ENCODE measurements at places on chromosomes 12 and 14.

- no peak overlapping the region for H3K27ac ChIP-seq
- no peaks in the 10 kb centered on the region for H3K27me3 ChIP-seq
- H3K36me3 ChIP-seq: no peaks in the 10 kb centered on the region
- DNase-seq: no peak
These were observed 372.8 kb upstream of the PRICKLE1 start for GRCh38 chr12:42962384-42962783.

DNA sequence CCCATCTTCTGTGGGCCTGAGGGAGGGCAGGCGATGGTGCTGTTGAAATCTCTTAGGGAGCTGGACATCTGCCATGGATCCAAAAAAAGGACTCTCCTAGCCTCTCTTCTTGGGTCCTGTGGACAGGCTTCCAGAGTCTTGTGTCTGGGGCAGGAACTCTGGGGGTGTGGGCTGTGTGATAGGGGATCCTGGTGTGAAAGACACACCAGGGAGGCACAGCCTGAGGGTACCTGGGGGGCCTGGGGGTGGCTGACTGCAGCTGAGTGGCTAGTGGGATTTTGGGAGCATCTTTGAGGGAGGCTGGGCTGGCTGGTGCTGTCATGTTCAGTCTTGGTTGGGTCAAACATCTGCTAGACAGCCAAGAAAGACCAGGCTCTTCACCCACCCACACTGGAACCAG, 1.8 kb upstream of the KRT83 start:
- H3K4me1 ChIP-seq: no peaks in the 10 kb centered on the region
- DNase-seq: no peak
- H3K4me3 ChIP-seq: no peak overlapping the region
- no peaks in the 10 kb centered on the region for H3K36me3 ChIP-seq

DNA sequence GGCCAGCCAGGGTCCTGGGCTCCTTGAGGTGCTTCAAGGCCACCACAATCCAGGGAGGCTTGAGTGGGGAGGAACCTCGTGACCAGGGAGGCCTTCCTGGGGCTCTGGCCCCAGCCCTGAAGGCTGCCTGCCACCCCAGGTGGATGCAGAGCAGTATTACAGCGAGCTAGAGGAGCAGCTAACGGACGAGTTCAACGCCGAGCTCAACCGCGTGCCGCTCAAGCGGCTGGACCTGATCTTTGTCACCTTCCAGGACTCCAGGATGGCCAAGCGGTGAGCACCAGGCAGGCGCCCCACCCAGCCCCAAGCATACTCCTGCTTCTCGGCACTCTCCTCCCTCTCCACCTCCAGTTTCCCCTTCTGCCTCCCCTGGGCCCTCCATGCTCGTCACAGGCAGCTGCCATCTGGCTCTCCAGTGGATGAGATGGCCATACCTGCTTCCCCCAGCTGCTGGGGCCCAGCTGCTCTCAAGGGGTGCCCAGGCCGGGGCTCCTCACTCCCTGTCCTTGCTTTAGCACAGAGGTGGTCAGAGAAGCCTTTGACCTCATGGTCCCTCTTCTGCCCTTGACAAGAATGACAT, 30.6 kb downstream of the NGB start:
- H3K36me3 ChIP-seq: no peaks in the 10 kb centered on the region
- H3K4me1 ChIP-seq: no peaks in the 10 kb centered on the region
- no peak overlapping the region for H3K4me3 ChIP-seq
- no peaks in the 10 kb centered on the region for H3K27me3 ChIP-seq

GRCh38 chr12:69502345-69503081, 32.3 kb downstream of the FRS2 start:
- no peaks in the 10 kb centered on the region for H3K4me1 ChIP-seq
- H3K27me3 ChIP-seq: no peaks in the 10 kb centered on the region
- H3K36me3 ChIP-seq: no peaks in the 10 kb centered on the region
- no peak overlapping the region for H3K27ac ChIP-seq
- H3K4me3 ChIP-seq: no peak overlapping the region
- DNase-seq: no peak

DNA sequence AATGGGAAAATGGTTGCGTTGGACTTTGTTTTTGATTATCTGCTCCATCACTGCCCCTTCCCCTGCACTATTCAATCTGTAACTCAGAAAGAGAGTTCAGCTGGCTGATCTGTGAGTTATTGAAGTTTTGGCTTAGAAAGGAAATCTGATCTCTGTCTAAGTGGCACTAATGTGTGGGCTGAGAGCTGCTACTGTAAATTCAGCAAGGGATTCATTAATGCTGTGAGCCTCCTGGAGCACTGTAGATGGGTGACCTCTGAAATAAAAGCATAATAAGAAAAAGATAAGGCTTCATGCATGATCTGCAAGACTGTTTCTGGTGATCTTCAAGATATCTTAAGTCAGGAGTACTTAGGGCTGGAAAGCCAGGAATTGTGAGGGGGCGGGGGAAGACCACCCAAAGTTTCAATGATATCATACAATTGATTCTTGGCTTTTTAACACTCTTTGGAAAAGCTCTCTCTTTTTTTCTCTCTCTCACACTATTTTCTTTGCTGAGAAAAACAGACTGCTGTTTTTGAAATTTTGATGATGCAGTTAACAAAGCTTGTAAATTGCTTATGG, 101.1 kb downstream of the C12orf75 start:
- H3K4me1 ChIP-seq: no peaks in the 10 kb centered on the region
- DNase-seq: no peak
- H3K27ac ChIP-seq: no peak overlapping the region
- H3K27me3 ChIP-seq: no peaks in the 10 kb centered on the region

DNA sequence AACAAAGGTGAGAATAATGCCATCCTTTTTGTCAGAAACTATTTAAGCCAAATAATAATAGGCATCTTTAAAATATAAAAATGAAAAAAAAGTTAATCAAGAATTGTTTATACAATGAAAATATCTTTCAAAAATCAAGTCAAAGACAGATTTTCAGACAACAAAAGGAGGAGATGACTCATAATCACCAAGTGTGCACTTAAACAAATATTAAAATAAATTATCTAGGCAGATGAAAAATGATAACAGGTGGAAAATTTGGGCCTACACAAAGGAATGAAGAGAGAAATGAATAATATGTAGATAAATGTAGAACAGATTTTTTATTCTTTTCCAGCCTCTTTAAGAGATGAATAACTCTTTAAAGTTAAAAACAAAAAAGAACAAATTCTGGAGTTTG, 250.0 kb upstream of the PLEKHG7 start:
- H3K4me3 ChIP-seq: no peak overlapping the region
- no peaks in the 10 kb centered on the region for H3K36me3 ChIP-seq
- no peaks in the 10 kb centered on the region for H3K4me1 ChIP-seq
- DNase-seq: no peak

- no peak for DNase-seq
- H3K27ac ChIP-seq: no peak overlapping the region
- H3K36me3 ChIP-seq: no peaks in the 10 kb centered on the region
- H3K4me1 ChIP-seq: no peaks in the 10 kb centered on the region
These were observed 357.7 kb downstream of the ETNK1 start for GRCh38 chr12:22982635-22983034.

DNA sequence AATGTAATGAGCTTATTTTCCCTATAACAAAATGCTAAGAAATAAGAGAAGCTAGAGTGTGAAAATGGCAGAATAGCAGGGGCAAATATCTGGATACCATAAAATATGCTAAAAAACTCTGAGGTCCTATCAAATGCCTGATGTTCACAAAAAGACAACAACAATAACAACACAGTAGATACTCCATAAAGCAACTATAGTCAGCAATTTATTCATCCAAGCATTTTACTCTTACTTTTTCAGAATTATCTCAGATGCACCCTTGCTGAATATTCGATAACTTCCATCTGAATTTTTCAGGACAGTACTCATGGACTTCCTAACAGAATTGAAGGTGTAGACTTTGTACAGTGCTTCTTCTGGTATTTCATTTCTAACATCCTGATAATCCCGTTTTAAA, 88.9 kb downstream of the ATP2B1 start:
- no peaks in the 10 kb centered on the region for H3K27me3 ChIP-seq
- H3K36me3 ChIP-seq: peaks cover 7% of the 10 kb centered on the region
- no peak for DNase-seq

GRCh38 chr12:43277651-43278540, 274.1 kb downstream of the ADAMTS20 start:
- peak overlapping the region; percentile 63 for H3K27ac ChIP-seq
- peaks cover 3% of the 10 kb centered on the region for H3K4me1 ChIP-seq
- no peaks in the 10 kb centered on the region for H3K36me3 ChIP-seq
- no peaks in the 10 kb centered on the region for H3K27me3 ChIP-seq

GRCh38 chr14:37168721-37169120, 3.7 kb downstream of the SLC25A21 start:
- no peaks in the 10 kb centered on the region for H3K36me3 ChIP-seq
- peak; percentile 94 for DNase-seq
- H3K27me3 ChIP-seq: no peaks in the 10 kb centered on the region
- H3K4me1 ChIP-seq: no peaks in the 10 kb centered on the region

- no peak for DNase-seq
- no peaks in the 10 kb centered on the region for H3K4me1 ChIP-seq
- no peaks in the 10 kb centered on the region for H3K27me3 ChIP-seq
These were observed 14.9 kb upstream of the SCAF11 start for GRCh38 chr12:46005151-46005797.

- no peak overlapping the region for H3K4me3 ChIP-seq
- no peak overlapping the region for H3K27ac ChIP-seq
- H3K4me1 ChIP-seq: no peaks in the 10 kb centered on the region
- no peaks in the 10 kb centered on the region for H3K36me3 ChIP-seq
- no peaks in the 10 kb centered on the region for H3K27me3 ChIP-seq
These were observed 50.0 kb upstream of the GPATCH2L start for GRCh38 chr14:76101391-76102379.

DNA sequence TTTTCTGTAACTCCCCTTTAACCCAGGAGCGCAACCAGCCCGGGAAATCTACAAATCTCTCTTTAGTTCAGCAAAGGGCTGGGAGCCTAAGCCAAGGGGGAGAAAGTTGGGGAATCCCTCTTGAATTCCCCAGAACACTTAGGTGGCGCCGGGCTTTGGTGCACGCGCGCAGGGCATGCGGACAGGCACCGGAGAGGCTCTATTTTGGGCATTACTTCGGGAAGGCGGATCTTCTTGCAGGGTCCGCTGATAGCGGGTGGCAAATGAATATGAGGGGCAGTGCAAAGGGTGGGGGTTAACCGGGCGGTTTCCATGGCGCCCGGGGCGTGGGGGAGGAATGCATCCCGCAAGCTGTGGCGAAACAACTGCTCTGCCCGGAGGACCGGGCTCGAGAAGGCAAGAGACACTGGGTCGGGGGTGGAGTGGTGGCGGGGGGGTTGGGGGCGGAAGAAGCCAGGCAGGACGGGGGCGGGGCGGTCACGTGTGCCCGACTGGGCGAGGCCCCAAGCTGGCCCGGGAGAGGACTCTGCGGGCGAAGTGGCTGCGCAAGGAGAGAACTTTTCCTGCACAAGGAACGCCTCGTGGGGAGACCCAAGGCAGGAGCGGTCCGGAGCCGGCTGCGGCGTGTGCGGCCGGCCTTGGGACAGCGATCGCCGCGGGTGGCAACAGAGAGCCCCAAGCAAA, at the start of gene FLVCR2:
Gene FLVCR2 (plus strand): TSS at position 519 of the 684 bp plus-strand sequence. CDS start 353 bp downstream, outside the sequence.
- no peaks in the 10 kb centered on the region for H3K36me3 ChIP-seq
- H3K4me3 ChIP-seq: peak within 1 kb of the TSS; percentile 66
- H3K27ac ChIP-seq: peak within 1 kb of the TSS; percentile 81
- peaks cover 14% of the 10 kb centered on the region for H3K4me1 ChIP-seq
- H3K27me3 ChIP-seq: peaks cover 7% of the 10 kb centered on the region

DNA sequence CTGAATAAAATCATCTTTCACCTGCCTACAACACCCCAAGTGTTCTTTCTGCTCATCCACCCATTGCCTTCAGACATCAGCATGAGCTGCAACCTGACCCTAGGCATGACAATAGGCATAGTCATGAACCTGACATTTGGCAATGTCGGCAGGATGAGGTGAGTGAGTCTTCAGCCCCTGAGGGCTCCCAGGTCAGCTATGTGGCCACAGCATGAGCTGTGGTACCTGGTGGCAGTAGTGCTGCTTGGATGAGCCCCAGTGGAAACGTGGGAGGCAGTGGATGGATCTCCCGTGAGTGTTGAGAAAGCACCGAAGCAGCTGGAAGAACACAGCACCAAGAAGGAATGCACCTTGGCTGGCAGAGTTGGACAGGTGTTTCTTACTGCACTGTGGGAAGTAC, 334.8 kb upstream of the FAR2 start:
- no peak overlapping the region for H3K4me3 ChIP-seq
- no peak for DNase-seq
- H3K36me3 ChIP-seq: no peaks in the 10 kb centered on the region
- no peaks in the 10 kb centered on the region for H3K4me1 ChIP-seq

GRCh38 chr12:132456944-132457495, 32.9 kb upstream of the FBRSL1 start:
- H3K27ac ChIP-seq: no peak overlapping the region
- no peak overlapping the region for H3K4me3 ChIP-seq
- H3K4me1 ChIP-seq: no peaks in the 10 kb centered on the region
- no peaks in the 10 kb centered on the region for H3K27me3 ChIP-seq
- H3K36me3 ChIP-seq: no peaks in the 10 kb centered on the region
- DNase-seq: no peak

DNA sequence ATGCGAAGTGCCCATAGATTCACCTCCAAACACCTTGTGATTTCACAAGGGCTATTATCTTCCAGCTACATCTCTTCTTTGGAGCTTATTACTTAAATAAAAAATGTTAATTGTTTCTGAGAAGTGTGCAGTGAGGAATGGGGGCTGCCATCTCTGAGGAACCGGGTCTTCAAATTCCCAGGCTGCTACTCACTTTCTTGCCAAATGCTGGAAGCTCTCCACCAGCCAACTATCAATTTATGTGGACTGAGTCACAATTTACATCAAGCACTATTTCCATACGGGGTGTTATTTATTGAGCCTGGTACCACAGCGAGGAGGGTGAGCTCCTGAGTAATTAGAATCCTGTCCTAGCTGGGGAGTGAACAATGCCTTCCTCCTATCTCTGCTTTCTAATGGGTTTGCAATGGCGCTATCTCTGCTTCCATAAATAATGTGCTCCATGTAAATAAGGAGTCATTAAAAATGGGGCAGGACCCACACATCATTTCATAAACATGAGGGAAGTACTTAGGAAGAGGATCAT, 898.3 kb downstream of the VRK1 start:
- H3K36me3 ChIP-seq: no peaks in the 10 kb centered on the region
- DNase-seq: no peak
- no peak overlapping the region for H3K4me3 ChIP-seq
- H3K4me1 ChIP-seq: no peaks in the 10 kb centered on the region
- no peak overlapping the region for H3K27ac ChIP-seq

DNA sequence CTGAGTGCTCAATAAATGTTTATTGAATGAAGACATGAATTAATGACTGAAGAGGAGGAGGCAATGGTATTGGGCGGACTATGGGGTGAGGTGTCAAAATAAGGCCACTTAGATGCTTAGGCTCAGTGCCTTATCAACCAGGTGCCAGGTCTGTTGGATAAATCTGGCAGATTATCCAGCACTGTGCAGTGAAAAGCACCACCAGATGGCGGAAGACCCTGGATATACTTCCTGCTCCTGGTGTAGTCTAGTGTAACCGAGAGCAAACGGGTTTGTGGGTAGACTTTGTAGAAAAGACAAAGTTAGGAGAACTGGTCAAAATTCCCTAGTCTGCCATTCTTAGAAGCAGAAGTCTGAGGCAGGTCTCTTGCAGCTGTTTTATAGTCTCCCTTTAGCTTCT, 306.3 kb downstream of the ATP23 start:
- H3K27ac ChIP-seq: no peak overlapping the region
- no peaks in the 10 kb centered on the region for H3K36me3 ChIP-seq
- no peaks in the 10 kb centered on the region for H3K27me3 ChIP-seq
- no peak overlapping the region for H3K4me3 ChIP-seq
- no peaks in the 10 kb centered on the region for H3K4me1 ChIP-seq

- no peaks in the 10 kb centered on the region for H3K4me1 ChIP-seq
- DNase-seq: peak; percentile 66
- H3K27ac ChIP-seq: no peak overlapping the region
- peaks cover 15% of the 10 kb centered on the region for H3K36me3 ChIP-seq
- no peak overlapping the region for H3K4me3 ChIP-seq
- no peaks in the 10 kb centered on the region for H3K27me3 ChIP-seq
These were observed 35.3 kb upstream of the CSRNP2 start for GRCh38 chr12:51118706-51119105.
